ENCODE measurements at places on chromosomes 12 and 14. TPM values are rescaled to one million over a fixed set of nuclear protein-coding genes. Genes with fewer than 3 reads are reported as not detected.

Gene ZC2HC1C
- total RNA-seq = 0.97 TPM

Gene ACOT6
- total RNA-seq = not detected

Gene FAM181A
- total RNA-seq = not detected

Gene MAGOHB
- 22.0 TPM for total RNA-seq

Gene RNFT2
- total RNA-seq = 5.9 TPM

All from CD4-positive, alpha-beta memory T cell (primary cell).